Hair follicle dermal papilla cell (primary cell): ENCODE measurements at places on chromosomes 6 and 20. TPM values are rescaled to one million over a fixed set of nuclear protein-coding genes. Genes with fewer than 3 reads are reported as not detected.

RAB5IF gene
- 38.5 and 43.1 TPM in 2 replicates for total RNA-seq

ADTRP gene
- 0.36 and 0.81 TPM in 2 replicates for total RNA-seq

CDC5L gene
- 16.9 and 17.2 TPM in 2 replicates for total RNA-seq

CPNE5 gene
- 0.12 and 0.16 TPM in 2 replicates for total RNA-seq

ANKEF1 gene
- total RNA-seq: 3.4 and 4.2 TPM in 2 replicates

ALDH8A1 gene
- 0.12 and 0.16 TPM in 2 replicates for total RNA-seq
